Activated CD4-positive, alpha-beta T cell treated with anti-CD3 and anti-CD28 coated beads for 36 hours (primary cell): ENCODE measurements at places on chromosomes 1 and 21. TPM values are rescaled to one million over a fixed set of nuclear protein-coding genes. Genes with fewer than 3 reads are reported as not detected.

Gene LAMB3
- 4.2 TPM for total RNA-seq

Gene MYOC
- not detected for total RNA-seq

Gene CFH
- total RNA-seq = 1.4 TPM

Gene GPA33
- 0.39 TPM for total RNA-seq

DNA sequence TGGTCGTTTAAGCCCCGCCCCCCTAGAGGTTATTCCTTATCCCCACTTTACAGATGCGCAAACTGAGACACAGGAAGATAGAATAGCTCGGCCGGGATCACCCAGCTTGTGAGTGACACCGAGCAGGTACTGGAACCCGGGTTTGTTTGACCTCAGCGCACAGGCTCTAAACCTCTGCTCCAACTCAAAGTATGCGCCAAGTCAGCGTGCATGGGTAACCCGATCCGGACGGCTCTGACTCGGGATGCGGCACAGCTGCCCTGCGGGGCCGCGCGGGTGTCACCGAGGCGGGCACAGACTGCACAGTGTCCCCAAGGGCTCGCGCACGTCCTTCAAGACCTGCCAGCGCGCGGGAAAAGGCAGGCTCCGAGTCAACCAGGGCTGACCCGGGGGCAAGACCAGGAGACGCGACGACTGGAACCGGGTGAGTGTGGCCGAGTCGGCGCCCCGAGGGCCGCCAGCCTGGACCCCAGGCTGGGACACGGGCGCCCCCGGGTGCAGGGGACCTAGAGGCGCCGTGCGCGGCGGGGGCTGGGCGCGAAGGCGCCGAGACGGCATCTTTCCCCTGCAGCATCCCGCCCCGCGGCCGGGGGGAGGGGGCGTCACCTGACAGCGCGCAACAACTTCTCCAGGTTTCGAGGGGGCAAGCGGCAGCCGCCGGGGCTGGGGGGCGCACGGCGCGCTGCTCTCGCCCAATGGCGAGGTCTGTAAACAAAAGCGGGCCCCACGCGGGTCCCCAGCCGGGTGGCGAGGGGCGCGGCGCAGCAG is 101.9 kb upstream of the SOD1 start:
- peak; percentile 46 for DNase-seq
- H3K36me3 ChIP-seq = peaks cover 2% of the 10 kb centered on the region
- peaks cover 47% of the 10 kb centered on the region for H3K4me1 ChIP-seq
- peaks cover 30% of the 10 kb centered on the region for H3K27me3 ChIP-seq

GRCh38 chr1:32241001-32241763 is 5.8 kb upstream of the FAM167B start:
- H3K27ac ChIP-seq = peak overlapping the region; percentile 42
- DNase-seq = peak; percentile 66
- H3K4me3 ChIP-seq = peak overlapping the region; percentile 75

DNA sequence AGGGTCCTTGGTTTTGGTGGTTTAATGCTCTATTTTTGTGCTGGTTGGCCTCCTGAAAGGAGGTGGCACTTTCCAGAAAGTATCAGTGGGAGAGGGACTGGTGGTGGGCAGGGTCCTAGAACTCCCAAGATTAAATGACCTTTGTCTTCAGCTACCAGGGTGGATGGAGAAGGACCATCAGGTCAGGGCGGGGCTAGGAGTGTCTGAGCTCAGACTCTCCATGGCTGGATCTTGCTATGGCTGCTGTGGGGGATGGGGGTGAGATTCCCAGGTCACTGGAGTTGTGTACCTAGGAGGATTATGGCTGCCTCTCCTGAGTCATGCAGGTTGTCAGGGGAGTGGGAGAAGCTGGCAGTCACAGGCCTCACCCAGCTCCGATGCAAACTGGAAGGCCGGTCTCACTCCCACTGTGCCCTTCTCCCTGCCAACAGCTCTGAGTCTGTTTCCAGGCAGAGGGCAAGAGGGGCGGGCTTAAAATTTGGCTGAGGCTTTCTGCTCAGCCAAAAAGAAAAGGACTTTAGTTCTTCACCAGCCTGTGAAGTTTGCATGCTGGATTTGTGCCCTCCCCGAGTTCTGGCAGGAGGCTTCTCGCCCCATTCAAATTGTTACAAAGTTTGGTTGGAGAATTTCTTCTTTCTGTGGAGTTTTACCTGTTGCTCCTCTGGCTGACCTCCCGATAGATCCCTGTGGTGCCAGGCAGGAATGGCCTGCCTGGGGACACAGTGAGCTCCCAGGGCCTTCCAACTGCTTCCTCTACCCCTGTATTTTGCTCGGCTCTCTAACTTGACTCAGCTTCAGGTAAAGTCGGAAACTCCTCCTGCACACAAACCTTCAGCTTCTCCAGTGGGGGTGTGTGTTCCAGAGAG is 13.1 kb upstream of the KYAT3 start:
- H3K27me3 ChIP-seq = peaks cover 2% of the 10 kb centered on the region
- no peak for DNase-seq
- peaks cover 33% of the 10 kb centered on the region for H3K4me1 ChIP-seq
- no peak overlapping the region for H3K4me3 ChIP-seq

DNA sequence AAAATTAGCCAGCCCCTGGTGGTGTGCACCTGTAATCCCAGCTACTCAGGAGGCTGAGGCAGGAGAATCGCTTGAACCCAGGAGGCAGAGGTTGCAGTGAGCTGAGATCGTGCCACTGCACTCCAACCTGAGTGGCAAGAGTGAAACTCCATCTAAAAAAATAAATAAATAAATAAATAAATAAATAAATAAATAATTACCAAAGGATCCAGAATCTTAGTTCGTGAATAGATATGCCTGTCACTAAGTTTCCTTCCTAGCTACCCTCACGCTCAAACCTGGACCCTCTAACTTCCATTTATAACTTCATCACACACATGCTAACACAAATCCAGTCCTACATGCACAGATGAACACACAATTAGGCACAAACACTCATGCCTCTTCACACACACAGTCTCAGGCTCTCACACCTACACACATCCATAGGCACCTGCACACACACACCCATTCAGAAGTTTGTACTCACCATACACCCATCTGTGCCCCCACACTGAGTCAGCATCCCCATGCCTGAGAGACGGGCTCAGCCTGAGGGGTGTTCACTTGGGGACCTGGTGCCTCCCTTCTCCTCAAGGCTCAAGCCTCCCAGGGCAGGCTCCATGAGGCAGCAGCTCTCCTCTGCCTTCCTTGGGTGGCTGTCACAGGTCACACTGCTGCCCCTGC is 61.5 kb downstream of the LACTBL1 start:
- no peaks in the 10 kb centered on the region for H3K4me1 ChIP-seq
- H3K27me3 ChIP-seq = no peaks in the 10 kb centered on the region
- H3K27ac ChIP-seq = no peak overlapping the region

- H3K4me3 ChIP-seq = no peak overlapping the region
- H3K27me3 ChIP-seq = no peaks in the 10 kb centered on the region
Measured at GRCh38 chr1:21021311-21021710, 155.4 kb downstream of the EIF4G3 start.

DNA sequence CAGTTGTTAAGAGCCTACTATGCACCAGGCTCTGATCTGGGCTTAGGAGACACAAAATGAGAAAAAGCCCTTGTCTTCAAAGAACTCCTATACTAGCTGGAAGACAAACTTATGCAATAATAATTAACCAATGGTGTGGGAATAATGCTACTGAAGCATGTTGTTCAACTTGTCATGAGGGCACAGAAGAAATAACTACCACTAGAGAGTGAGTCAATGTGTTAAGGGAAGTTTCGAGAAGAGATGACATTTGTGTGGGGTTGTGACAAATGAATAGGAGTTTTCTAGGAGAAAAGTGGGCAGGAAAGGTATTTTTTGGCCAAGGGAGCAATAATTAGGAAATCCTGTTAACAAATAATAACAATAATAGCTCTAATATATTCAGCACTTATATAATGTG is 205.0 kb downstream of the PDE4B start:
- H3K4me1 ChIP-seq = no peaks in the 10 kb centered on the region
- no peak for DNase-seq
- H3K27ac ChIP-seq = no peak overlapping the region
- H3K36me3 ChIP-seq = no peaks in the 10 kb centered on the region

DNA sequence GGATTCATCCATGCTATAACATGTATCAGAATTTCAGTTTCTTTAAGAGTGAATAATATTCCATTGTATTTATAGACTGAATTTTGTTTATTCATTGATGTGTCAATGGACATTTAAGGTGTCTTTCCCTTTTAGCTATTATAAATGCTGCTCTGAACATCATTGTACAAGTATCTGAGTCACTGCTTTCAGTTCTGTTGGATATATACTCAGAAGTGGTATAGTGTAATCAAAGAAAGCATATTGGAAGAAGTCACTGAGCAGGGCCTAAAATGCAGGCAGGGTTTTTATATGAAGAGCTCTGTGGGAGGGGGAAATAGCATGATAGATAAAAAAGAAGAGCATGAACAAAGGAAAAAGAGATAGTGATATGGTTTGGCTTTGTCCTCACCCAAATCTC is 22.5 kb downstream of the TYW3 start:
- no peak for DNase-seq

DNA sequence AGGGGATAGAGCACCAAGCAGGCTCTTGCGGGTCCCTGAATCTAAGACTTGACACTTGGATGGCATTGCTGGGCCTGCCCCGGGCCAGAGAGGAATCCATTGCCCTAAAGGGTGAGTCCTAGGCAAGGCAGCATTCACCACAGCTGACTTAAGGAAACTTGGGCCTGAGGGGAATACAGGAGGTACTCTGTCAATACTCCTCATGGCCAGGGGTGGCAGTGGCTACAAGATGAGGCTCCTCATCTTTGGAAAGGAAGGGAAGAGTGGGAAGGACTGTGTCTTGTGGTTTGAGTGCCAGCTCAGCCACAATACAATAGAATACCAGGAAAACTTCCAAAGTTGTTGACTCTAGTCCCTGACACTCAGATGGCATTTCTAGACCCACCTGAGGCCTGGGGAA is 5.1 kb downstream of the KRTAP22-1 start:
- H3K36me3 ChIP-seq = no peaks in the 10 kb centered on the region
- no peak overlapping the region for H3K4me3 ChIP-seq
- no peak overlapping the region for H3K27ac ChIP-seq
- H3K4me1 ChIP-seq = no peaks in the 10 kb centered on the region
- peaks cover 2% of the 10 kb centered on the region for H3K27me3 ChIP-seq

- peak overlapping the region; percentile 57 for H3K4me3 ChIP-seq
- no peak overlapping the region for H3K27ac ChIP-seq
- H3K27me3 ChIP-seq = no peaks in the 10 kb centered on the region
- DNase-seq = peak; percentile 89
- H3K36me3 ChIP-seq = no peaks in the 10 kb centered on the region
Measured at GRCh38 chr1:84781946-84782771, 91.9 kb upstream of the SSX2IP start.

- no peak overlapping the region for H3K4me3 ChIP-seq
- H3K27me3 ChIP-seq = peaks cover 6% of the 10 kb centered on the region
- no peaks in the 10 kb centered on the region for H3K36me3 ChIP-seq
Measured at GRCh38 chr1:203480525-203481084, 5.0 kb downstream of the PRELP start.

DNA sequence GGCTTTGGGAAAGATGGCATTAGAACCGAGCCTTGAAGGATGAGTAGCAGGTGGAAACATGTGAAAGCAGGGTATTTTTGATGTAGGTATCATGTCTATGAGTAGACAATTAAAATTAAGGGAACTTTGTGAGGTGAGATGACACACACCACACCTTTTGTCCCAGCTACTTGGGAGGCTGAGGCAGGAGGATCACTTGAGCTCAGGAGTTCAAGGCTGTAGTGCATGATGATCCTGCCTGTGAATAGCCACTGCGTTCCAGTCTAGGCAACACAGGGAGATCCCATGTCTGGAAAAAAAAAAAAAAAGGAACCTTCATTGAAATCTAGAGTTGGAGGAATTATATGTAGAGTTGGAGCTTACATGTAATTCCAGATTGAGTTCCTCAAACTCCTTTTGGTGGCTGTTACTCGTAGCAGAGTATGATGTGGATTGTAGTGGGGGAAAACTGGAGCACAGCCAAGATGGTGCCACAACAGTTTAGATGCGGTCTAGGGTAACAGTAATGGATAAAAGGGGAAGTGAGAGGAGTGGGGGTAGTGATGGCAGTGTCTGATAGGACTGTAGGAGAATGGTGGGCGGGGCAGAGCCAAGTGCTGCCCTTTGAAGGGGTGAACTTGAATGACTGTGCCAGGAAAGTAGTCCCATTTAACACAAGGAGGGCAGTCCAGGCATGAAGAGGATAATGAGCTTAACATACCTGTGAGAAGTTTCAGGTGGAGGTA is 17.4 kb downstream of the AK4 start:
- no peaks in the 10 kb centered on the region for H3K36me3 ChIP-seq
- H3K27me3 ChIP-seq = peaks cover 2% of the 10 kb centered on the region
- DNase-seq = no peak
- no peaks in the 10 kb centered on the region for H3K4me1 ChIP-seq
- H3K4me3 ChIP-seq = no peak overlapping the region
- no peak overlapping the region for H3K27ac ChIP-seq

- H3K36me3 ChIP-seq = peaks cover 14% of the 10 kb centered on the region
- H3K27ac ChIP-seq = no peak overlapping the region
- no peaks in the 10 kb centered on the region for H3K27me3 ChIP-seq
- H3K4me3 ChIP-seq = no peak overlapping the region
- H3K4me1 ChIP-seq = peaks cover 9% of the 10 kb centered on the region
- no peak for DNase-seq
Measured at GRCh38 chr1:156050376-156050775, 3.2 kb downstream of the UBQLN4 start.

DNA sequence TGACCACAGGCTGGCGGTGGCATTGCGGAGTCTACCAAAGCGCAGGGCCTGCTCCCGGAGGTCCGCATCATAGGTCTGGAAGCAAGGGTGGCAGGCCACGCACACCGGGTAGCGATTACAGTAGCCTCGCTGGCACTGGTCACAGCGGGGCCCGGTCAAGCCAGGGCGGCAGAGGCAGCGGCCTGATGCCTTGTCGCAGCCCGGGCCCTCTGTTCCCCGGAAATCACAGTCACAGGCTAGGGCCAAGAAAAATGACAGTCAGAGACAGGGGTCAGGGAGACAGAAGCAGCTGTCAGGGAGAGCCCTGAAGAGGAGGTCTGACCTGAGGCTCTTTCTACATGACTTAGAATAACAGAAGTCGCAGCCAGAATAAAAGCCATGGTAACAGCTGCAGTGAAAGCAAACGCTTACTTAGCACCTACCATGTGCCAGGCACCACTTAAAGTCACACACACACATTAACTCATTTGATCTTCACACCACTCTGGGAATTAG is 26.4 kb downstream of the LAMB3 start:
- DNase-seq = no peak
- no peaks in the 10 kb centered on the region for H3K36me3 ChIP-seq
- H3K4me1 ChIP-seq = peaks cover 8% of the 10 kb centered on the region
- H3K27me3 ChIP-seq = no peaks in the 10 kb centered on the region
- H3K4me3 ChIP-seq = no peak overlapping the region
- no peak overlapping the region for H3K27ac ChIP-seq

DNA sequence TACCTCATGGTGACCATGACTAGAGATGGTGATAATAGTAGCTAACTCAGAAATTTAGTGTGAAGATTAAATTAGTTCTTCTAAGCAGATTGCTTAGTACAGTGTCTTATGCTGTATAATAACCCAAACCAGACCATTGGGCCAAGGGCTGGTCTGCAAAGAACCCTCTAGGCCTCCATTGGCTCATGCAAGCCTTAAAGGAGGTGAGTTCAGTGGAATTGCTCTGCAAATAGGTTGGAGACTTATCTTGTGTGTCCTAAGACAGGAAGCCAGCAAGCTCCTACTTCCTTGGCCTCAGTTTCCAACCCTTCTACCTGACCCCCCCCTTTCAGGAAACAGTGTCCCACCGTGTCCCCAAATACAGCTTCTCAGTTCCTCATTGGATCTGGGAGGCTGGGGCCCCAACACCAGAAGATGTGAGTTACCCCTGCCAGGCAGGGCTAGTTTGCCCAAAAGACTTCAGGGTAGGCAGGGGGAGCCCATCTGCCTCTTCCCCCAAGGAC is 1.9 kb upstream of the MEF2D start:
- H3K27me3 ChIP-seq = no peaks in the 10 kb centered on the region
- peaks cover 67% of the 10 kb centered on the region for H3K4me1 ChIP-seq
- peaks cover 5% of the 10 kb centered on the region for H3K36me3 ChIP-seq
- H3K27ac ChIP-seq = peak overlapping the region; percentile 99
- H3K4me3 ChIP-seq = peak overlapping the region; percentile 88
